ENCODE measurements at places on chromosomes 5 and 9.

DNA sequence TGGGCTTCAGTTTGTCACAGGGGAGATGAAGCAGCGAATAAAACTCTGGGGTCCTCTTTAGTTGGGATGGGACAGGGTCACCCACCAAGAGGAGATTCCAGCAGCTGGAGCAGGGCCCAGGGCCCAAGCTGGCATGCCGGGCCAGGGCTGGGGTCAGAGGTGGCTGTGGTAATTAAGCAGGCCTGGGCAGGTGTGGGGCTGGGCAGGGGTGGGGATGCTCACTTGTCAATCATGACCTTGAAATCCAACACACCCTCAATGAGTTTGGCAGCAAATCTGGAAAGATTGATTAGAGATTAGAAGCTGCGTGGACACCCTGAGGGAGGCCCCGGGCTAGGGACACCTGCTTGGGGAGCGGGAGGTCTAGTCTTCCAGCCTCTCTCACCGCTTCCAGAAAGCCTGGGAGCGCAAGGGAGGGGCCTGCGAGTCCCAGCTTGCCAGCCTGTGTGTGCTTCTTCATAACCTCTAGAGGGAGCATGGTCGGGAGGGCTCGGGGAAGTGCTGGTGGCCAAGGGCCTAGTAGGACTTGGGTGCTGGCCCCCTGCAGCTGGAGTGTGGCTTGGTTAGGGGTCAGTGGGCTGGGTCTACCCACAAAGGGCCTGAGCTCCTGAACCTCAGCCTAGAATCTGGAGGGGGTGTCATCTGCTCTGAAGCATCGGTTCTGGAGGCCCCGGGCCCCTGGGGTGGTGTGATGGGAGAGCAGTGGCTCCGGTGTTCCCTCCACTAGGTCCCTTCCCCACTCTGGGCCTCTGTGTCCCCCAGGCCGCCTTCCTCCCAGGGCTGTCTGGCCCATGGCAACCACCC lies 7.6 kb downstream of the CRAT start:
- no peak for DNase-seq

DNA sequence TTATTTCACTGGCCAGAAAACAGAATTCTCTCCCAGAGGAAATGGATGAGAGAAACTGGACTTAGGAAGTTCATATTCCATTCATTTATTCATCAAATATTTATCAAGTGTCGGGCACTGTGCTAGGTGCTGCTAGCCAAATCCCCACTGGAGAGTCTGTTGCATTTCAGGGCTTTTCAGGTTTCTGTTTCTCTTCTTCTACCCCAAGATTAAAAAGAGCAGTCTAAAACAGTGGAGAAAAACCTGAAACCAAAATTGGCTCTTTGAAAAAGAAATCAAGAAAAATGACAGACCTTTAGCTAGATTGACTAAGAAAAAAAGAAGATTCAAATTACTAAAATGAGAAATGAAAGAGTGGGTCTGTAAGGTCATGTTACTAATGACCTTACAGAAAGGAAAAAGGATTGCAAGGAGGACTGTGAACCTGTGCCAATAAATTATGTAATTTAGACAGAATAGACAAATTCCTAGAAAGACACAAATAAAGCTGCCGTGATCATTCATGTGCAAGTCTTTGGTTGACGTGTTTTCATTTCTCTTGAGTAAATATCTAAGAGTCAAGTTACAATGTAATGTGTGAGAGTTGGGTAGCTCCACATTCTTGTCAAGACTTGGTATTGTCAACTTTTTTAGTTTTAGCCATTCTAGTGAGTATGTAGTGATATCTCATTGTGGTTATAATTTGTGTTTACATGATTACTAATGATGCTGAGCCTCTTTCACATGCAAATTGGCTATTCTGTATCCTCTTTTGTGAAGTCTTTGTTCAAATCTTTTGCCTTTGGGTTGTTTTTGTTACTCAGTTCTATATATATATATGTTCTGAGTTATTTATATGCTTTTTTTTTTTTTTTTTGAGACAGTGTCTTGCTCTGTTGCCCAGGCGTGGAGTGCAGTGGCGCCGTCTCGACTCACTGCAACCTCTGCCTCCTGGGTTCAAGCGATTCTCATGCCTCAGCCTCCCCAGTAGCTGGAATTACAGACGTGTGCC lies 23.7 kb downstream of the SNX30 start:
- no peak for DNase-seq

- DNase-seq = no peak
Observed at GRCh38 chr5:106443746-106444145, 1227.0 kb downstream of the EFNA5 start.

GRCh38 chr5:61416010-61416409 lies 84.0 kb downstream of the ZSWIM6 start:
- no peak for DNase-seq

GRCh38 chr9:89903141-89903475 lies 298.3 kb downstream of the GADD45G start:
- DNase-seq = no peak

All from HS-27A (cell line).